Fibroblast of mammary gland (primary cell): ENCODE measurements at places on chromosomes 6 and 20.

DNA sequence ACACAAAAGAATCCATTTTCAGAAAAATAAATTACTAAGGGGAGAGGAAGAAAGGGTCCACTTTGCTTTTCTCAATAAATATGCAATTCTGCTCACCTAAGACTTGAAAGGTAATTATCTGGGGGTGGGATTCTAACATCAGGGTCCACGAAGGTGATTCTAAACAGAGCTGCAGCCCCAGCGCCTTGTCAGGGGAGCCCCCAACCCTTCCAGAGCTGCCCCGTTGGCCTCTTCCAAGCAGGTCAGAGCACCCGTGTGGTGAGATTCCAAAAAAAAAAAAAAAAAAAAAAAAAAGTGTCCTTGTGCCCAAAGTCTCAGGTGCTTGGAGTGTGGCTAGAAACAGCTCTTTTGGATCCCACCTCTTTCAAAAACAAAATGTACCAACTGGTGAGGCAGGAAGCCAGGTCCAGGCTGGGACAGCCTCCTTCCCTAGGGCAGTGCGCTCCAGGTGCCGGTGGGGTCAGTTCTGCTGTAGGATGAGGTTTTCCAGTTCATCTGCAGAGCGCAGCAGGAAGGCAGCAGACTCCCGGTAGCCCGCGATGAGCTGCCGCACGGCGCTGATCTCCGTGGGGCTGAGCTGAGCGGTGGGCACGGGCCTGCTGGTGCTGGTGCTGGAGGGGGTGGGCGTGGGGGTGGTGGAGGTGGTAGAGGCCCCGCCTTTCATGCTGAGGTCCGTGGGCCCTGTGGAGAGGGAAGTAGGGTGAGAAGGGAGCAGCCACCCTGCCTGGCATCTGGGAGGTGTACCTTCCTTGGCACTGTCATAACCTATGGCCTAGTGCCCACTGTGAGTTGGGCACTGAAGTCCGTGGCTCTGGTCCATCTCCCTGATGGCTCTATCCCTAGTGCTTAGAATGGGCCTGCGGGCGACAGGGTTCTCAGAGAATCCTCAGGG, 89.3 kb downstream of the ASXL1 start:
- DNase-seq: no peak

DNA sequence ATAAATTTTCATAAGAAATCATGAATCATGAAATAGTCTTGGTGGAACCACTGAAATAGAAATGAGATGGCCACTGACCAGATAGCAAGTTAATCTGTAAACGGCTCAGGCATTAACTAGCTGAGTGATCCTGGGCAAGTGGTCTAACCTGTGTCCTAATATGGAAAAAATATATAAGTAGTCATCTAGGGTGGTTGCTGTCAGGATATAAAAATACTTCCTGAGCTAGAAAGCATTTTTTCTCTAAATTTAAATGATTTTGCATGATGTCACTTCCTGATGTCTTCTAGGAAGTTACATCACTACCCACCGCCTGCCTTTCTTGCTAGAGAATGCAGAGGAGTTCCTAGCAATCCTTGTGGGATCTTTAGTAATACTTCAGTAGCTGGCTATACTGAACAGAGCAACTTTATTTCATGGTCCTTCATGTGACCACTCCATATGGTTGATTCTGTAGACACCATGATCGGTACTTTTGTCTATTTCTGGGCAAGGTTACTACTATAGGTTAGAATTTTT, 228.1 kb upstream of the CEP162 start:
- DNase-seq: peak; percentile 22

- DNase-seq: no peak
These were observed 27.0 kb downstream of the CAP2 start for GRCh38 chr6:17420368-17420767.

DNA sequence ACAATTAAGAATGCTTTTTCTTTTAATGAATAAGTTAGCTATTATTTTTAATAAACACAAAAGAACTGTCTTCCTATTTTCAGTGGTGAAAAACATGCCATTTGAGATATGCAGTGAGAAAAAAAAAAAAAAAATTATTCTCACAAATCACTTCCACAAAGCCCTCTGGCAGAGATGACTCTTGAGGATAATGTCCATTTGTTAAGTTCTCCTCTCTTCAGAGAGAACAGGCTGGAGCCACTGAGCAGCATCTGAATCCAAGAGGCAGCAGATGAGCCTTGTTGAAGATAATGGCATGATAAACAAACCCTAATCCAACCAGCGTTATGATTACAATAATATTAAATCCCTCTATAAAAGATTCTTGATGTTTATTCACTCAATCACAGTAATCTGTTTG, 105.0 kb downstream of the PTPRK start:
- DNase-seq: no peak

DNA sequence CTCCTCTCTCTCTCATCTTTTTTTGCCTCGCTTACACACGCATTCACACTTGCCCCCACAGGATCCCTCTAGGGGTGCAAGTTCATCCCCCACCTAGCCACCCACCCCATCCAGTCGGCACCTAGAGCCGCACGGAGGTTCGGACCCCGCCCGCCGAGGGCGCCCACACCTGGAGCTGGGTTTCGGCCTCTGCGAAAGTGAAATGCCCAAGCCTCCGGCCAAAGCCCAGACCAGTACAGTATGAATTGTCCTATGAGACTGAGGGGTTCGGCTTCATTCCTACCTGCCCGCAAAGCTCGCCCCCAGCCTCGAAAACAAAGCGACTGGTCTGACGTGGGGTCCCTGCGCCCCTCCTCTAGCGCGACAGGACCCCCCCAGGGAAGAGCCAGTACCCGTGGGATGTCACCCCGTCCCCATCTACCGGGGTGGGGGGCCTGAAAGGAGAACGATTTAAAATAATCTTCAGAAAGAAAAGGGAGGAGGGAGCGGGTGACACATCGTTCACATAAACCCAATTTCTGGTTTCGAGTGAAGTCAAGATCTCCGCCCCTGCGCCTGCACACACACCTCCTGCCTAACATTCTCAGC, 1.5 kb downstream of the TFAP2A start:
- no peak for DNase-seq

GRCh38 chr20:47350691-47351545, 5.6 kb downstream of the ZMYND8 start:
- no peak for DNase-seq

- no peak for DNase-seq
These were observed 73.5 kb upstream of the NFATC2 start for GRCh38 chr20:51616060-51616459.

- DNase-seq: no peak
These were observed 53.3 kb downstream of the SYNDIG1 start for GRCh38 chr20:24522452-24523330.

- no peak for DNase-seq
These were observed 407.8 kb downstream of the SYNE1 start for GRCh38 chr6:152229330-152229729.

- DNase-seq: no peak
These were observed 5.1 kb downstream of the TMEM63B start for GRCh38 chr6:44132476-44132875.

DNA sequence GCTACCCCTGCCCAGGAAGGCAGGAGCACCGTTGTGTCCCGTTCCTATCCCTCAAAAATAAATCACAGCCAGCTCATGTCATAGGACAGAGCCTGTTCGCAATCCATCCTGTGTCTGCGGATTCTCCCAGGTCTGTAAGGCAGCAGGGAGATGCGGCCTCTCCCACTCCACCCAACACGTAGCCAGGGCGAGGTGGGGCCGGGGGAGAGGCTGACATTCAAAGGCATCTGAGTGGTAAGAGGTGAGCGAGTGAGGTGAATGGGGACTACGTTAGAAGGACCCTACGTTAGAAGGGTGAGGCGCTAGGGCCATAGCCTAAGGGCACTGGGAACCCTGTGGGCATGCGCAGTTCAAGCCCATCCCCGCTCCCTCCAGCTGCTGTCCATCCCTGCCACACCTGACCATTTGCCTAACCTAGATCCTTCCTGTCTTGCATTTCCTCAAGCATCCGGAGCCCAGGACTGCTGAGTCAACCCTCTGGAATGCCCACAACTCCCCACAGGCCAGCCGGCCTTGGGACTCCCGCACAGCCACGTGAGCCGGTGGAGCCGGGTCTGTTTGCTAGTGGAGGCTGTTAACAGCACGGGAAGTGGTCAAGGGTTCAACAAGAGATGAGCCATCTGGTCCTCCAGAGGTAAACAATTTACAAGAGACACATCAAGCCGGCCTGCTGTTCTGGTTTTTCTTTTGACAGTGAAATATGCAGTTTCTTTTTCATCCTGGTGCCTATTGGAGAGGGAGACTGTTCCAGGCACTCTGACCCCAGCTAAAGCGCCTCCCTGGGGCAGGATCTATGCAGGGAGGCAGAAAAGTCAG, 45.9 kb downstream of the RIPOR3 start:
- peak; percentile 97 for DNase-seq

DNA sequence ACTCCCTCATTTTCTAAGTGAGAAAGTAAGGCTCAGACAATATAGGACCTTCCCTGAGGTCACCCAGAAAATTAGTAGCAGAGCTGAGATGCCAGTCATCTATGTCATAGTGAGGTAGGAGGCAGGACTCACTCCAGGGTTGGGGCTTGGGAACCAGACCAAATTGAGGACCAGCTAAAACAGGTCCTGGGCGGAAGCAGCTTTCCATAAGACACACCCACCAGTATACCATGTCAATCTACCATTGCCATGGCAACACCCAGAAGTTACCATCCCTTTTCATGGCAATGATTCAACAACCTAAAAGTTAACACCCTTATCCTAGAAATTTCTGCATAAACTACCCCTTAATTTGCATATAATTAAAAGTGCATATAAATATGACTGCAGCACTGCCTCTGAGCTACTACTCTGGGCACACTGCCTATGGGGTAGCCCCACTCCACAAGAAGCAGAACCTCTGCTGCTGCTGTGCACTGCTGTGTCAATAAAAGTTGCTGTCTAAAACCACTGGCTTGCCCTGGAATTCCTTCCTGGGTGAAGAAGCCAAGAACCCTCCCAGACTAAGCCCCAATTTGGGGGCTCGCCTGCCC, 30.3 kb upstream of the OCSTAMP start:
- no peak for DNase-seq

- DNase-seq: no peak
These were observed 257.6 kb upstream of the HS3ST5 start for GRCh38 chr6:114600381-114600780.

DNA sequence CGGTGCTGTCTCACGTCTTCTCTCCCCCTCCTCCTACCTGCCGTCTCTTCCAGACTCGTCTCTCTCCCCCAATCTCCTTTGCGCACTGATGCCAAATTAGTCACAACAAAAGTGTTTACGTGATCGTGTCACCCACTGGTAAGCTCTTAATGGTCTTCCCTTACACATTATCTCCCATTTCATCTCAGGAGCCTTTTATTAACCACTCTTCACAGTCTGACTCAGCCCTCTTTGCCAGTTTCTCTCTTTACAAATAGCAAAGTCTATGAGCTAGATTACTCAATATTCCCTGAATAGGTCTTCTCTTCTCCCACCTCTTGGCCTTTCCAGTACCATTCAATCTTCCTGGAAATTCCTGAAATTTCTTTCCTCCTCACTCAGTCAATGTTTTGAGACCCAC, 247.0 kb downstream of the ESR1 start:
- DNase-seq: peak; percentile 28

DNA sequence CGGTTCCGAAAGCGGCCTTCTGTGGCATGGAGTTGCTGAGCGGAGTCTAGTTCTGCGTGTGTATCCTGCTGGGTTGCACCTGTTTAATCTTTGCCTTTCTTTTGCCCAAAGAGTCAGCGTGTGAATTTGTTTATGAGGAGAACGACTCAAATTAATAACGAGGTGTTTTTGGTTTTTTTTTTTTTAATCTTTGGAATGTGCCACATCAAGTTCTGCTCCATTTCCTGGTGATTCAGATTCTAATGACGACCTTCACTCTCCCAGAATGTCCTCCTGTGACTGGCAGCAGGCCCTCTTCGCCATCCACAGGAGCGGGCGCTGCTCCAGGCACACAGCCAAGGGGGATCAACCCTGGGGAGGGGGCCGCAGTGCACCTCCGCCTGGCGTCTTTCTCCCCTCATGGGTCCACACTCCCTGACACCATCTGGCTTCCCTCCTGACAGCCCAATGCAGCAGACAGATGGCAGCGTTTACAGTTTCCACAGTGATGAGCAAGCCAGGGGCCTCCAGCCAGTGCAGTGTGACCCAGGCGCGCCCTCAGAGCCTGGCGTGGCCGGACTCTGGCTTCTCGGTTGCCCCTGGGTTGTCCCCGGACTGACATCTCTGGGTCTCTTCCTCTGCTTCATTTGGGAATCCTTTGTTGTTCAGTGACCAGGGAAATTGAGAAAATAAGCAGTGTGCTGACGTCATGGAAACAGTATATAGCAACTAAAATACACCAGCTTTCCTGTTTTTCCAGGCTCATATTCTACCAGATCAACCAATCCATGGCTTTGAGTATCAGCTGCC, 27.5 kb upstream of the AFDN start:
- no peak for DNase-seq

GRCh38 chr20:49479785-49480184, 2.7 kb downstream of the KCNB1 start:
- no peak for DNase-seq

- DNase-seq: no peak
These were observed 19.1 kb downstream of the VSTM2L start for GRCh38 chr20:37922016-37922415.

DNA sequence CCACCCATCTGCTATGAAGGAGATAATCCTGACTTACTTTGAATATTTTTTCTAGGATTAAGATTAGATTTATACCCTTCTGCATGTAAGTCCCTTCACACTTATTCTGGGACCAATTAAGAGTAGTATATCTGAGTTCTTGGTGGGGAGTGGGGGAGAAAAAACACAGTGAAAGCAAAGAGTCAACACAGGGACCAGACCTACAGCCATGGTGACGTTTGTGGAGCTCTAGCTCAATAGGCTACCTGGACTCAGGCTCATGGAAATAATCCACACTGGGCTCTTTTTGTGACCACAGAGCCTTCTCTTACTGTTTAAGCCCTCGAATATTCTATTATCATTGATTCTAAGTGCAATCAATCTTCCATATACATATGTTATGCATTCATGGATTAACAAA, 491.4 kb downstream of the LMBRD1 start:
- no peak for DNase-seq

- no peak for DNase-seq
These were observed 36.2 kb downstream of the VEGFA start for GRCh38 chr6:43806043-43806757.

DNA sequence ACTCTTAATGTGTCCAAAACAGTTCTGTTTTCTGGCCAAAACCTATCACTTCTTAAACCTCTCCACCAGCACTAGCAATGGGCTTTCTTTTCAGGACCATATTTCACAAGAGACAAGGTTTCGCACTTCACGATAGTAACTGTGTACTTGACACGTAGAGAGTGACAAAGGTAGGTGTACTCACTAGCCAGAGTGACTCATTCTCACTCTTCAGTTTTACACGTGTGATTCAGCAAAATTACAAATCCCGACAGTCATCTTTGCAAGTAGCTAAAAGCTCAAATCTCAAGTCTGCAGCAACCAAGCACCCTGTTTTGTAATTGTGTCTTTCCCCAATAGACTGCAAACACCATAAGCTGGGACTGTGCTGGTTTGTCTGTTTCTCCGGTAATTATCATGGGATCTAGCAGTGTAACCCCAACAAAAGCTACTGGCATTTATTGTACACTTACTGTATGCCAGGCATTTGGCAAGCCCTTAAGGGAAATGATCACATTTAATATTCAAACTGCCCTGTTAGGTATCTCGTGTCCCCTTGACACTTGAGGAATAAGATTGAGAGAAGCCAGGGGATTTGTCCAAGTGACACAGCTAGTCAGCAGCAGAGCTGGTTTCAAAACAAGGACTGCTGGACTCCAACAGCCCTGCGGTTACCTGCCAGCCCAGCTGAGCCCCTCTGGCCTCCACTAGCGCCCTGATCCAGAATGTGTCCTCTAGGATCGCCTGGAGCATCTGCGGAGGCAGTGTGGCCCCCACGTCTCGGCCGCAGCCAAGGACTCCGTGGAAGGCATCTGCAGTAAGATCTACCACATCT, 9.9 kb downstream of the PCIF1 start:
- peak; percentile 59 for DNase-seq

- peak; percentile 5 for DNase-seq
These were observed 36.9 kb upstream of the BLCAP start for GRCh38 chr20:37564388-37565133.
